ENCODE measurements at places on chromosomes 2 and 18.

DNA sequence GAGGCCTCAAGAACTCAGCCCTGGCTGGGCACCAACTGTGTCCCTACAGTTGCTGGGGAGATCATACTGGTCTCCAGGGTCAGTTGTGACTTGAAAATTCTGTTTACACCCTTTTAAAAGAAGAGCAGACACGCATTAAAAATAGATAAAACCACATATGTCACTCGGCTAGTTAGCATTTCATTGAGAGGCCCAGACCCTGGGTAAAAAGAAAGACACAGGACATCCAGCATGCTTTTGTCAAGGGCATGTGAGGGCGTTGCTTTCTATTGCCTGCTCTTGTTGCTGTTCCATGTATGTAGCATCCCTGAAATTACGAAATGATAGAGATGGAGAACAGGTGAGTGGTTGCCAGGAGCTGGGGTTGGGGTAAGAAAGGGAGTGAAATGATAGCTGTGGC is 94.3 kb downstream of the SEPTIN10 start:
- DNase-seq = no peak

DNA sequence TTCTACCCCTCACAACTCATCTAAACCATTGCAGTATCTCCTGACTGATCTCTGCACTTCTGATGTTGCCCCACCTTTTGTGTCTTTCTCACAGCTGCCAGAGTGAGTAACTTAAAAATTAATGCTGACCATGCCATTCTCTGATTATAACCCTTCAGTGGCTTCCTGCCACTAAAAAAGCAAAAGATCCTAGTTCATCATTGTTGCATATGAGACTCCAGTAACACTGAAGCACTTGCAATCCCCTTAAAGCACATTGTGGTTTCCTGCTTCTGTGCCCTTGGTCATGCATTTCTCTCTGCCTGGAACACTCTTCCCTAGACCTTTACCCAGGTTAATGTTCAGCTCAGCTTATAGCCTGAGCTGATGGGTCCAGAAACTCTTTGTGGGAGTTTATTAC is 95.1 kb upstream of the WDSUB1 start:
- no peak for DNase-seq

GRCh38 chr2:122481717-122482116 is 726.3 kb downstream of the TSN start:
- no peak for DNase-seq

DNA sequence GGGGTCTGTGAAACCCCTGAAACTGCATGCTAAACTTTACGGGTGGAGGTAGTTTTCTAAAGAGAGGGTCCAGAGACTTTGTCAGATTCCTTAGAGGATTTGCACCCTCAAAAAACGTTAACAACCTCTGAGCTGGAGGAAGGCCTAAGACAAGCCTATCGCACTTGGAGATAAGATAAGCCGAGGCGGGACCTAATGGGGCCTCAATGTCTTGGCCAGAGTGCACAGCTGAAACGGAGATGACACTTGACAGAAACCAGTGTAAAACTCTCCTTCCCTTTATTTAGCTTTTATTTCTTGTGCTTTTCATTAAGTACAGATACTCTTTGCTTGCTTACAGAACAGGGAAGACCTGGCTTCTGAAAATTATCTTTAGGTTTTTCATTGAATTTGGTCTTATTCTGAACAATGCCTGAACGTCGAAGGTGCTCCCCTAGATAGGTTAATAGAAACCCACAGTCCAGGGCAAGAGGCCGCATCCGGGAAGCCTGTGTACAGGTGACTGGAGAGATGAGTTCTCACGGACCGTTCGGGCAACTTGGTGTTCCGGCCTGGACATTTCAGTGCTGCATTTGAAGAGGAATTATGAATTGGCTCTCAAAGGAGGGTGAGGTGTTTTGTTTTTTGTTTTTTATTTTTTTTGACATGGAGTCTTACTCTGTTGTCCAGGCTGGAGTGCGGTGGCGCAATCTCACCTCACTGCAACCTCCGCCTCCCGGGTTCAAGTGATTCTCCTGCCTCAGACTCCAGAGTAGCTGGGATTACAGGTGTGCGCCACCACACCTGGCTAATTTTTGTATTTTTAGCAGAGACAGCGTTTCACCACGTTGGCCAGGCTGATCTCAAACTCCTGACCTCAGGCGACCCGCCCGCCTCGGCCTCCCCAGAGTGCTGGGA is 49.7 kb downstream of the SH3BP4 start:
- no peak for DNase-seq

GRCh38 chr2:86350751-86351150 is 13.3 kb upstream of the REEP1 start:
- no peak for DNase-seq

- no peak for DNase-seq
Measured at GRCh38 chr2:149657401-149658040, 69.9 kb upstream of the MMADHC start.

DNA sequence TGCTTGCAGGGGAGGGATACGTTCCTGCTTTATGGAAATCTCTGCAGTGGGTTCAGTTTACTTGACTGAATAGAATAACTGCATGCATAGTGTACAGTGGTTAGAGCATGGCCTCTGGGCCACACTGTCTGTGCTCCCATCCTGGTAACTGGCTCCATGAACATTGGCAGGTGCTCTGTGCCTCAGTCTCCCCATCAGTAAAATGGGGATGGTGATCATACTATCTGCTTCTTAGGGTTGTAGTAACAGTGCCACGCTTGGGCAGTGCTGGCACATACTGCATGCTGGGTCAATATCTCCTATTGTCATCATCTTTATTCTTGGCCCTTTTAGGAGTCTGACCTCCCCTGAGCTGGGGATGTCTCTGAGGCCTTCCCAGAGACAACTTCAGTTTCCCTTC is 117.3 kb downstream of the CTIF start:
- no peak for DNase-seq

DNA sequence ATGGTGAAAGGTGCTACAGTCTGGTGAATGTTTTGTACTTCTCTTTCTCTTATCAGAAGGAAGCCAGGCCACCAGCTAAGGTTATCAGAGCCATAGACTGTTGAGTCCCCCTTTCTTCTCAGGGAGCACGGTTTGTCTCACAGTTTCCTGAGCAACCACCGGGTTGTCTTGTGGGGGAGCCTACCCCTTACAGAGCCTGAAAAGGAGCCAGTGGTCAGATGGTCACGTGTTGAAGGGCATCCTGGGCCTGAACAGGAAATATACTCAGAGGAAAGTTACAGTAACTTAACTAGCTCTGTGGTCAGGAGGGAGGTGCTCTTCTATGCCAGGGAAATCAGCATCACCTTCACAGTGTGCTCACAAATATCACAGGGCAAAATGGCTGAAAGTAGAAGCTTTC is 11.6 kb downstream of the CD28 start:
- peak; percentile 75 for DNase-seq

DNA sequence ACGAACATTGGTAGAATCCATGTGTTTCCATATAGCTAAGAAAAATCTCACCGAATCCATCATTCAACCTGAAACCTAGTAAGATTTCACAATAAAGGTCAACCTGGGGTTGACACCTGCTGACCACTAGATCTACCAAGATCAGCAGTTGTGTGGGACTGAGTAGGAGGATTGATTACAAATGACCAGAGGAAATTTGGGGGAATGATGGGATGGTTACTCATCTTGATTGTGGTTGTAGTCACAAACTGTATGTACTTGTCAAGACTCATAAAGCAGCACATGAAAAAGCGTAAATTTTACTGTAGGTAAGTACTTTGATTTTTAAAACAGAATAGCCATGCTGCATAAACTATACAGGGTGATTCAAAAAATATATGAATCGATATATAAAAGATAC is 14.7 kb downstream of the DAPL1 start:
- no peak for DNase-seq

DNA sequence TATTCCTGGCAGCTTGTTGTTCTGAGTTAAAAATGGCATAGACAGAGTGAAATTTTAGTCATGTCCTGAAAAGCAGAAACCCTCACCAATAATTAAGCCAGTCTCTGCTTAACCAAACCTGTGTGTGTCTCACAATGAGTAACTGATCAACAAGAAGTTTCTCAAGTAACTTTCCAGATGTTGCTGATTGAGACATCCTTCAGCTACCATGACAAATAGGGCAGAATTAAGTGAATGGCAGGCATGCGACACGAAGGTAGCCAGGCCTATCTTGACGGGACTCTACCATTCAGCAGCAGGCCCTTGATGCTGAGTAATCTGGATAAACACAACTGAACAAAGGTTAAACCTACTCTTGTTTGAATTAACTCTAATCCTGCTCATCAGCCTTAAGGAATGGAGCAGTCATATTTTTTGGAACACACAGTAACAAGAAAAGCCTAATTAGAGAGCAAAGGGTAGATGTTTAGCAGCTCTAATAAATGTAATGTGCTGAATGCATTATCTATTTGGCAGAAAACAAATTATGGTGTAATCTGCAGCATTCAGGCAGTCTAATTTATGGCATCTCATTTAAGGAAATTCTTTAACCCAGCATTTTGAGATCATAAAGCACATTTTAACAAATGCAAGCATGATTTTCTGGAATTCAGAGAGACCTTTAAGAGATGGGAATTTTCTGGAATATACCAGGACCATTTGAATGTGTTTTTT is 159.5 kb upstream of the EPHA4 start:
- no peak for DNase-seq

GRCh38 chr18:57190026-57190425 is 43.1 kb downstream of the BOD1L2 start:
- DNase-seq = no peak

DNA sequence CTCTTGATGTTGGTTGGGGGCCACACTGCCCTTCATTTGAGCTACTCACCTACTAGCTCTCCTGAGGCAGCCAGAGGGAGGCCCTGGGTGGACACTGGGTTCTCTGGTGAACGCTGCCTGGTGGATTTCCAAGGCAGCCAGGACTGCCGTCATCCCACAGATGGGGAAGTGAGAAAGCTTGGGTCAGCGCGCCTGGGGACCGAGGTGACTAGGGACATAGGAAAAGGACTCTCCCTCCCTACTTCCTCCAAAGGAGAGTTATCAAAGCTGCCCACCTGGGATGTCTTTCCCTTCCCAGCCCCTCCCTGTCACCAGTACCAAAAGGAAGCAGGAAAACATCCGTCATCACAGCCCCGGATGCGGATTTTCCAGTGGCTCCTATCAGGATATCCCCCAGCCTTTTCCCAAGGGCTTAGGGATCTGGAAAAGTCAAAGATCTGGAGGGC is 3.8 kb upstream of the SEMA4C start:
- DNase-seq = no peak

- DNase-seq = no peak
Measured at GRCh38 chr2:127451981-127452380, 33.8 kb downstream of the PROC start.

DNA sequence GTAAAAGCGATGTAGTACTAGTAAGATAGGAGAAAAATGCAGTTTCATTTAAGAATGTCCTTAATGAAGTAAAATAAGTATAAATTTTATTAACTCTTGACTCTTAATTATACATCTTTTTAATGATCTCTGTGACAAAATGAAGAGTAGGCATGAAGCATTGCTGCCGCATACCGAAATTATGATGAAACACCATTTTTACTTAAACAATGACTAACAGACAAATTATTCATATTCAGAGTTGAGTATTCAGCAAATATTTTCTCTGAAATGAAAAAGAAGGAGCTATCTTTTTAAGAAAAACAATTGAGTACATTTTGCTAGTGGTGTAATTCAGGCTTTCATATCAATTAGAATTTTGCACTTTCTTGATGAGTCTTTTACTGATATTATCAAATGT is 150.6 kb upstream of the DOCK10 start:
- no peak for DNase-seq

DNA sequence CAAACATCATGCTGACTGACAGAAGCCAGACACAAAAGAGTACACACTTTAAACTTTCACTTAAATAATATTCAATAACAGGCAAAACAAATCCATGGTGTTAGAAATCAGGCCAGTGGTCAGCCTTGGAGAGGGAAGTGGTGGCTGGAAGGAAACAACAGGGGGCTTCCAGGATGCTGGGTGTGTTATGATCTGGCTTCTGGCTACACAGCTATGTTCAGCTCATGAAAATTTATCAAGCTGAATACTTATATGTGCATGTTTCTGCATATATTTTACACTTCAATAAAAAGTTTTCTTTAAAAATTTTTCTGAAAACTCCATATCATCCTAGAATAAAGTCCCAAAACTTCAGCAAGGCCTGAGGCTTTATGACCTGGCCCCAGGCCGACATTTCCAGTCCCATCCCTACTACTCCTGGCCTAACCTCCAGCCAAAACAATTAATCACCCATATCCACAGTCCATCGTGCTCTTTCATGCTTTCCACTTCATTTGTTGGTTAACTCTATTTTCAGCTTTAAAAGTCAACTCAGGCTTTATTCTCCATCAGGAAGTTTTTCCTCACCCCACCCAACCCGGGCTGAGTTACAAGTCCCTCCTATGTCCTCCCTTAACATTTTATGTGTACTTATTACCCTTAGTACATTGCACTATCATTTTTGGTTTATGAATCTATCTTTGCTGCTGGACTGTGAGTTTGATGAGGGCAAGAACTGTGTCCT is 27.9 kb upstream of the SPTBN1 start:
- DNase-seq = no peak

DNA sequence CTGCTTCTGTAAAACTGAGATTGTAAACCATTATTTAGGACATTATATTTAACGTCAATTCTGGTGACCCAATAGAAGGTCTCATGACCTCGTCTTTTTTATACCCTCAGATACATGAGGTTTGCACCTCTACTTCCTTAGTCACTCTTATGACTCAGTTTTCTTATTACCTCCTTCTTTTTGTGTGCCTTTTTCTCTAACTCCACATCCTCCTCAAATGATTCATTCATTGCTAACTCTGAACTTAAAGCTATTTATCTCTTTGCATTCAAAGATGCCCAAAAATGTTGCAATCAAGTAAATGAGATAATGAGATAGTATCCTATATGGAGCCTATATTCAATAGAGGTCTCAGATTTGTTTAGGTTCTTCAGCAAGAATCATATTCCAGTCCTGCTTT is 121.0 kb upstream of the KYNU start:
- DNase-seq = no peak

DNA sequence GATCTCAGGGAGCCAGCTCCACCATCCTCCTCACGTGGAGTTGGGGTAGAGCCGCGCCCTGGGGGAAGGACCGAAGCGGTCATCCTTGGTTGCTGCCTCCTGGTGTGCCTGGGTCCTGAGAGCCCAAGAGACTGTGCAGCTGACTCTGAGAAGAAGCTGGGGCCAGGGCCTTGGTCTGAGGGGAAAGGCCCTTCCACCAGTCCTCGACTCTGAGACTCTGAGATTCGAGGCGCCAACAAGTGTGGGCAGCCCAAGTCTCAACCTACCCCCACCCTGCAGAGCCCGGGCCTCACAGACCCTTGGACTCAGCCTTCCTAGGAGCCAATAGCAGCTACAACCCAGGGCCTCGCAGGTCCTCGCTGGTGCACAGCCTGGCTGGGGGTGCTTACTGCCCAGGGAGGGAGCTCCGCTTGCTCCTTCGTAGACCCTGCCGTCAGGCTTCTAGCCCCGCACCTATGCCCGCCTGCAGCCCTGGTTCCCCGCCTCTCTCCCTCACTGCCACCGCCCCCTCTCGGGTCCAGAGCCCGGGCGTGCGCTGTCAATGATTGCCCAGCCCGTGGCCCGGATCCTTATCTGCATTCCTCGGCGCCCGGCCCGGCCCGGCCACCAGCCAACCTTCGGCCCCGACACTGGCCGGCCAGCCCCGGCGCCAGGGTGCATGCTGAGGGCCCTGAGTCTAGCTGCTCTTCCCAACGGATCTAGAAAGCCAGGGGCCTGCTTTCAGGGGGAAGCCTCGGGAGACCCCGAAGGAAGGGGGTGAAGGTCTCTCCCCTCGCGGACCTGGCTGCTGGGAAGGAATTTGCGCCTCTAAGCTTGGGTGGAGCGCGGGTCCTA is 2.0 kb downstream of the IHH start:
- no peak for DNase-seq

All from activated naive CD4-positive, alpha-beta T cell treated with anti-CD3 and anti-CD28 coated beads for 36 hours (primary cell).